ENCODE measurements at places on chromosomes 1 and 21. TPM values are rescaled to one million over a fixed set of nuclear protein-coding genes. Genes with fewer than 3 reads are reported as not detected.

Gene SPRR2A
- total RNA-seq = not detected

Gene ZYG11A
- not detected for total RNA-seq

- no peaks in the 10 kb centered on the region for H3K36me3 ChIP-seq
- H3K4me3 ChIP-seq = no peak overlapping the region
- no peaks in the 10 kb centered on the region for H3K27me3 ChIP-seq
- no peak for DNase-seq
- H3K4me1 ChIP-seq = no peaks in the 10 kb centered on the region
Observed at GRCh38 chr1:150793221-150793620, 14.8 kb downstream of the CTSK start.

- H3K4me1 ChIP-seq = peaks cover 57% of the 10 kb centered on the region
- peak overlapping the region; percentile 90 for H3K4me3 ChIP-seq
- H3K27ac ChIP-seq = peak overlapping the region; percentile 99
- no peaks in the 10 kb centered on the region for H3K36me3 ChIP-seq
- no peak for DNase-seq
Observed at GRCh38 chr1:179883745-179884138, 1.7 kb downstream of the TOR1AIP1 start.

- H3K36me3 ChIP-seq = no peaks in the 10 kb centered on the region
- no peaks in the 10 kb centered on the region for H3K27me3 ChIP-seq
- H3K4me3 ChIP-seq = peak overlapping the region; percentile 89
- peaks cover 30% of the 10 kb centered on the region for H3K4me1 ChIP-seq
- DNase-seq = no peak
Observed at GRCh38 chr1:40690771-40691537, 550 bp upstream of the NFYC start.

DNA sequence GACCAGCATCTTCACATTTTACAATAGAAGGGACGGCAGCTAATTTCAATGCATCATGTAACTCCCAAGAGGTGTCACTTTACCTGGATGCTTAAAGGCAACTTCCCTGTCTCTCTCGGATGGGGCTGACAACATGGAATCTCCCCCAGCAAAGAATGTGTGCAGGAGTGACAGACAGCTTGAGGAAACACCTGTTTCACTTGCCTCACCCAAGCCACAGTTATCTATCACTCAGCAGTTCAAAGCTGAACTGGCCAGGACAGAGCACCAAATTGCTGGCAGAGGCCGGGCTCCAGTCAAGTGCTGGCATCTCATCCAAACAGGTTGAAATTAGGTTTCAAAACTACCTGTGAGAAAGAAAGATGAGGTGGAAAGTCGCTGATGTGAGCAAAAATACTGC is 538.0 kb upstream of the PLXNA2 start:
- H3K27me3 ChIP-seq = no peaks in the 10 kb centered on the region
- H3K36me3 ChIP-seq = no peaks in the 10 kb centered on the region
- H3K4me1 ChIP-seq = no peaks in the 10 kb centered on the region
- H3K27ac ChIP-seq = no peak overlapping the region

All from gastrocnemius medialis (tissue), 4 donors.